Frontal cortex (tissue), 4 donors: ENCODE measurements at places on chromosomes 5 and 9. TPM values are rescaled to one million over a fixed set of nuclear protein-coding genes. Genes with fewer than 3 reads are reported as not detected.

SLC25A46 gene
- 212 TPM for total RNA-seq

FOXD4L3 gene
- not detected for total RNA-seq

OTP gene
- total RNA-seq: not detected

IL13 gene
- total RNA-seq: not detected

PARP8 gene
- 48.5 TPM for total RNA-seq

HACD4 gene
- total RNA-seq: 0.41 TPM

FOXD4L6 gene
- total RNA-seq: 0.82 TPM

RAB24 gene
- total RNA-seq: 14.3 TPM

CCL21 gene
- not detected for total RNA-seq

TBC1D13 gene
- 6.5 TPM for total RNA-seq

MEIKIN gene
- not detected for total RNA-seq

SOHLH1 gene
- not detected for total RNA-seq

OR1J2 gene
- not detected for total RNA-seq

IL33 gene
- total RNA-seq: 8.6 TPM

NIPAL4 gene
- not detected for total RNA-seq

CAMK2A gene
- total RNA-seq: 16.7 TPM

KIF3A gene
- 95.8 TPM for total RNA-seq

PCDHGC4 gene
- total RNA-seq: 65.2 TPM

SMIM33 gene
- not detected for total RNA-seq

ITGA1 gene
- 4.5 TPM for total RNA-seq

GFRA3 gene
- not detected for total RNA-seq

SHISAL2B gene
- total RNA-seq: not detected

ARHGEF37 gene
- 1.2 TPM for total RNA-seq

SLC4A9 gene
- under 0.01 TPM for total RNA-seq

SPINK9 gene
- not detected for total RNA-seq

FAXDC2 gene
- total RNA-seq: 2.4 TPM

DRD1 gene
- total RNA-seq: 18.3 TPM

PNPLA7 gene
- total RNA-seq: 0.82 TPM

SUB1 gene
- total RNA-seq: 383 TPM

MZB1 gene
- not detected for total RNA-seq

STX17 gene
- total RNA-seq: 14.7 TPM

SPINK13 gene
- total RNA-seq: not detected

CMBL gene
- 4.5 TPM for total RNA-seq

ORM1 gene
- total RNA-seq: 0.82 TPM

OBP2B gene
- total RNA-seq: not detected

CARTPT gene
- total RNA-seq: 2.9 TPM
